Naive thymus-derived CD8-positive, alpha-beta T cell (primary cell): ENCODE measurements at places on chromosomes 4 and X.

- no peak for DNase-seq
These were observed 81.8 kb downstream of the GLUD2 start for GRCh38 chrX:121128925-121129877.

DNA sequence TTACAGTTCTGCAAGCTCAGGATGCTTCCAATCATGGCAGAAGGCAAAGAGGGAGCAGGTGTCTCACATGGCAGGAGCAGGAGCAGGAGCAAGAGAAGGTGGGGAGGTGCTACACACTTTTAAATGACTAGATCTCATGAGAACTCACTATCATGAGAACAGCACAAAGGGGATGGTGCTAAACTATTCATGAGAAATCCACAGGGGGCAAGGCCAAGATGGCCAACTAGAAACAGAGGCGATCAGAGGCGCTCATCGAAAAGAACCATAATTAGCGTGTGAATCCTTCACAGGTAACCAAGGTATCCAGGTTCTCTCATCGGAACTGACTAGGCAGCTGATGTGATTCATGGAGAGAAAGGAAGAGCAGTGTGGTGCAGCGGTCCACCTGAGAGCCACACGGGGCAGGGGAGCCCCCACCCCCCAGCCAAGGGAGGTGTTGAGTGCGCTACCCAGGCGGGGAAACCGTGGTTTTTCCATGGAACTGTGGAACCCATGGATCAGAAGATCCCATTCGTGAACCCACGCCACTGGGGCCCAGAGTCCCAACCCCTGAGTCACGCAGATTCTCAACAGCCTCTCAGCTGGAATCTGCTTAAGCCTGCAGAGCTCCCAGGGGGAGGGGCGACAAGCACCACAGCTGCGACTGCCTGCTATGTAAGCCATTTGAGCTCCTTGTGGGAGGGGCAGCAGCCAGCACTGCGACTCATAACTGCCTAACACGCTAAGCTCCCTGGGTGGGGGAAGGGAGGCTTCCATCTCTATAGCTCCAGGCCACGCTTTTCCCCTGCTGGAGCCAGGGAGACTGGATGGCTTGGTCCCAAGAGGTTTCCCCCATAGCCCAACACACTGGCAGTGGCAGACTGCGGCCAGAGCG lies 46.7 kb downstream of the FGF16 start:
- DNase-seq = no peak

- DNase-seq = no peak
These were observed 149.3 kb downstream of the NWD2 start for GRCh38 chr4:37393889-37394288.

- DNase-seq = no peak
These were observed 667.7 kb upstream of the DIPK2B start for GRCh38 chrX:45868425-45868824.

GRCh38 chr4:174212061-174212460 lies 71.4 kb downstream of the FBXO8 start:
- DNase-seq = no peak

- DNase-seq = no peak
These were observed 48.2 kb downstream of the STK26 start for GRCh38 chrX:132071254-132071653.

DNA sequence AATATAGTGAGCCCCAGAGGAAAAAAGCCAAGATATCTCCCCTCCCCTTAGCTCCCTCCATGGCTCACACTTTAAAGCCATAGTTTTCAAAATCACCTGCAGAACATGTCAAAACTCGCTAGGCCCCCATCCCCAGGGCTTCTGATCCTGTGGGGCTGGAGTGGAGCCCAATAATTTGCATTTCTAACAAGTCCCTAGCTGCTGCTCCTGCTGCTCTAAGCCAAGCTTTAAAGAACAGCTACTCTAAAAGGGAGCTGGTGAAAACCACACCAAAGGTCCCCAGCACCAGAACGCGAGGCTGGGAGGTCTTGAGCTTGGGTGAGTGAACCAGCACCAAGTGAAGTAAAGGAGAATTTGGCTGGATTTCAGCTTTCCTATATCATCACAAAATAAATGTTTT lies 237.1 kb downstream of the ZNF674 start:
- DNase-seq = no peak

GRCh38 chrX:154791467-154791866 lies 13.8 kb downstream of the MPP1 start:
- no peak for DNase-seq

- no peak for DNase-seq
These were observed 100.6 kb upstream of the CBR4 start for GRCh38 chr4:169110633-169111032.

GRCh38 chr4:39626261-39626660 lies 12.4 kb downstream of the SMIM14 start:
- DNase-seq = no peak

GRCh38 chr4:70365479-70365878 lies 4.9 kb downstream of the SMR3A start:
- no peak for DNase-seq

DNA sequence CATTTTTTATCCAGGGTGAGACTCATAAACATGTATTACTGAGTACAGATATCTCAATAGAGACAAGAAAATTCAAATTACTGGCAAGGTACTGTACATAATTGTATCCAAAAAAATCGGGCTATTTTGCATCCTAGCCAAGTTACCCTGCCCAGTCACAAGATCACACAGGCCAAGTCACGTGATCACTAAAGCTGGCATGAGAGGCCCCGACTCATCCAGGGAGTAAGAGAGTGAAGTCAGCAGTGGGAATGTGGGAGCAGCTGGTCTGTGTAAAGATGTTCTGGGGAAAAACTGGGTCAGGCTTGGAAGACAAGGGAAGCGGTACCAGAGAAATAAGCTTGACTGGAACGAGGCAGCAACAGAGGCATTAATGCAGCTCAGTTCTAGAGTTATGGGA lies 119.3 kb upstream of the STS start:
- no peak for DNase-seq

- DNase-seq = no peak
These were observed 8.8 kb downstream of the CHST7 start for GRCh38 chrX:46582325-46582724.

GRCh38 chr4:89604951-89605350 lies 232.0 kb downstream of the SNCA start:
- no peak for DNase-seq

DNA sequence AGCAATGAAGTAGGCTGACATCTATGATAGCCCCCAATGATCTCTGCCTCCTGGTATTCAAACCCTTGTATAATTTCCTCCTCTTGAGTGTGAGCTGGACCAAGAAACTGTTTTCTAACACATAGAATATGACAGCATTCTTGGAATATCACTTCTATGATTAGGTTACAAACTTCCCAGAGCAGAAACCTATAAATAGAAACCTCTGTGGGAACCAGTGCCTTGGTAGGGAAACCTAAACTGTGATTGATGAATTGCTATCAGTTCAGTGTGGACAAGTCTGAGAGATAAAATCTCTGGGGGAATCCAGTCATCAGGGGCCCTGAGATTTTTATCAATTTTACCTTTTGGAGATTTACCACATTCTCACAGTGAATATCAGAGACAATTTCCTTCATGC lies 756.5 kb upstream of the AGA start:
- no peak for DNase-seq

DNA sequence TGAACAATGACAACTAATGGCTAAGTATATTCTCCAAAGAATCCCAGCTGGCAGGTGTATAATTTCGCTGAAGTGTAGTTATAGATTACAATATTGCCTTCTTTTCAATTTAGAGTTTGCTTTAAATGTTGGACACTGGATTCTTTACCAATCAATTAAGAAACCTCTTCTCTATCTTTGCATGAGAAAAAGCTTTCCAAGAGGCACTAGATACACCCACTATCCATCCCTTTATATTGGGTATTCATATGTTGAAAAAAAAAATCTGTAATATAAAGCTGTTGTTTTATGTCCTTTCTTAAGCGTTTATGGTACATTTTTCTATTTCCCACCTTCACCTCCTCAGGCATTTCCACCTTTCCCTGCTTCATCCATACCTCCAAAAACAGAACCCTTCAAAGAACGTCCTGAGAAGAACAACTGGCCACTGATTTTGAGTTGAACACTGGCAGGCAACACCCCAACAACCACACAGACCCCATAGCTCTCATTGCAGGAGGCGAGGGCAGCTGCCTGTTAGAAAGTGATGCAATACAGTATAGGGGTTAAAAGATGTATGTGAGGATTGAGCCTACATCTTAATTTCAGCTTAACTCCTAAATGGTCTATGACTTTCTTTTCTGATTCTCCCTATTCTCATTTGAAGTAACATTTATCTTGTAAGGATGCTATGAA lies 11.8 kb downstream of the ADH6 start:
- DNase-seq = no peak

DNA sequence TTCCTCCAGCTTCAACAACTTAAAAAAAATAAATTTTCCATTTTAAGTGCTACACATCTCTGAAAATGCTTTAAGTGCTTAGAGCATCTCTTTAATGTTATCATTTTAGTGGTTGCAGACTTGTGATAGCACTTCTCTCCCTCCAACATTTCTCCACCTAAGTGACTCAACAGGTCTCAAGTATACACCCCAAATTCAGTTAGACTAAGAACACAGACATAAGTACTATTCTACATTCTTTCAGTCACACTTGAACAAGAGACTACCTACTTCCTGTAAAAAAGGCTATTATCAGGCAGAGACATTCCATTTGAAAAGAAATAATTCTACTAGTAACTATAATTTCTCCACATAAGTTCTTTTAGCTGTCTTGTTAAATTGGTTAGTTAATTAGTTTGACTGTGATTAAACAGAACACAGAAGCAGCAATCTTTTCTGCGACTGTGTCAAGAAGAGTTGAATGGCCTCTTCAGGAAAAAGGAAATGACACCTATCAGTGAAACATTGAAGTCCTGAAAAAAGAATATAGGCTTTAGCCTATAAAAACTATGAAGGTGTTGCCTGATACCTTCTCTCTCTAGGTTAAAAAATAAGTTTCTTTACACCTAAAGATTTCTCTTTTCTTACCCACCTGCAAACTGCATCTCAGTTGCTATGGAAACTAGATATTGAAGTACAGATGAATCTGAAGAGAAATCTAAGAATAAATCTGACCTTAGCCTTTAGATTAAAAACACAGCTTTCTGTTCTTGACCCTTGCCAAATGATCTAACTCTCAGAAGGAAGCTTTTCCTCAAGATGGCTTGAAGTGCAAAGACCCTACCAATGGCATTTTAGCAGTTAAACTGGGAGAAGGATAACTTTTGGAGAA lies 18.0 kb downstream of the NAF1 start:
- DNase-seq = no peak

DNA sequence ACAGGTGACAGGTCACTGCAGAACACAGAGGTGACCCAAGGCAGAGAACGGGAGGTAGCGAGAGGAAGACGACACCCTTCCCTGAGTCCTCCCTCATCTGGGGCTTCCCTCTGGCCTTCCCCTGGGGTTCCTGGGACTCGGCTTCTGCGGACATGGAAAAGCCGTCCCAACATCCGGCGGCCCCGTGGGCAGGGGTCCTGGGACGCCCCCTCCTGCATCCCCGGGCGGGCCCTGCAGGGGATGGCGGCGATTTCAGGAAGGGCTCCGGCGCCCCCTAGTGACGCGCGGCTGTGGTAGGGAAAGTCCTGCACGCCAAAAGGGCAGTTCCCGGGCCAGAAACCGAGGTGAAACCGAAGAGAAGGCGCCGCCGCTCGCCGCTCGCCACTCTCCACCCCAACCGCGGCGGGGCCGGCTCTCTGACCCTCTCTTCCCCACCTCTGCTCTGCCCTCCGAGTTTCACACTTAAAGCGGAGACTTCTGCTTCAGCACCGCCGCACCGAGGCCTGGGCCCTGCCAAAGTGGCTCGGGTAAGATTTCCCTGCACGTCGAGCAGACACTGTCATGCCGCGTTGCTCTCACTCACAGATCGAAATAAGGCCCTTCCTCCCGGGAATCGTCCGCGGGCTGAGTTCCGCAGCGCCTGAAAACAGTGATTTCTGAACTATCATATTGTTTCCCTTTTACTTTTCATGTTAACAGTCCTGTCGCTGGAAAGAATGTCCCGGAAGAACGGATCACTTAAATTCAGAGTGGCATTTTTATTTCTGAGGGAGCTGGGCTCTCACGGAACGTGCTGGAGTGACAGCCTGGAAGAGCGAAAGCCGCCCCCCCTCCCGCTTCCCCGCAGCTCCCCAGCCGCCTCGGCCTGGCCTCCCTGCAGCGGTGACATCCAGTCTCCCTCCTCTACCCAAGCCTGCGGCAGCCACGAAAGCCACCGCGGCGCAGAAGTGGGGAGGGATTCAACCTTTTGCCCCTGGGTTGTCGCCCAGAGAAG lies 110.6 kb downstream of the DCTD start:
- DNase-seq = peak; percentile 41

DNA sequence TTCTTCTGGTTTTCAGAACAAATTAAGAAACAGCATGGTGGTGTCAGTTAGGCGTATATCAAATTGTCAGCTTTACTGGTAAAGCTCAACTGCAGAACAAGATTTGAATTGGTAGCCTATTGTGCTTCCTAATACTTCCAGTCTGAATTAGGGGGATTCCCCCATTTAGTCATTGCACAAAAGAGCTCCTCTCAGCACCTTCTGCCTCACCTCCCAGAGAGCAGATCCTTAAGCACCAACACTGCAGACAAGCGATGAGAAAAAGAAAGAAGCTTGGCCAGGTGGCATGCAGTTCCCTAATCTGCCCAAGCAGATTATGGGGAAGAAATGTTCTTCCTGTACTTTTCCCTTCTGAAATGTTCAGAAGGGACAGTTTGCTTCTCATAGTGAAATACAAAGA lies 9.2 kb downstream of the MAP9 start:
- DNase-seq = no peak

- no peak for DNase-seq
These were observed 1768.5 kb downstream of the PCDH7 start for GRCh38 chr4:32488690-32489089.

- no peak for DNase-seq
These were observed 297.0 kb upstream of the PUDP start for GRCh38 chrX:7444967-7445366.

GRCh38 chr4:61379406-61379805 lies 179.3 kb downstream of the ADGRL3 start:
- DNase-seq = no peak

GRCh38 chr4:28469387-28469786 lies 1608.7 kb downstream of the STIM2 start:
- no peak for DNase-seq

DNA sequence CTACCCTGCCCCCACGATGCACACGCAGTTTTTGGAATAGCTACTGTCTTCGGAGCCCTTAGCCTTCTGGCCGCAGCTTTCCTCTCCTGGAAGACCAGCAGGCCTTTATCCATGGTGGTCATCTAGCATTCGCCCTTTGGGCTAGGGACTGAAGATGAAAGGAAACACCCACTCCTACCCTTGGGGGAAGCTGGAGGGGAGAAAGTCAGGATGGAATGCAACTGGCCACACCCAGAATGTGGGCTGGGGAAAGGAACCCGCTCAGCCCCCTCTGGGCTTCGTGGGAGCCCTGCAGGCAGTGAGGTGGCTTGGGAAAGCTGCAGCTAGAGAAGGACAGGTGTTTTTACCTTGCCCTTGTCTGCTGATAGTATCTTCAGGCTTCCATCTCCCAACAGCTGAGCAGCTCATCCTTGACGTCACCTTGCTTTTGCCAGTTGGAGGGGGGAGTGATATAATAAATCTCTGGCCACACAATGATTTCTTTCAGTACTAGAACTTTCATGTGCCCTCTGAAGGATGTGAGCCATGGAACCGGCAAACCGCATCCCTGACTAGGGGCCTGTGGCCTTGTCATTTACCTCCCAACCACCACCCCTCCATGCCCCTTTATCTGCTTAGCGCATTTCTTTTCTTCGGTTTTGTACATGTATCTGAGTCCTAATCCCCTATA lies 59.0 kb downstream of the ELF4 start:
- DNase-seq = no peak

GRCh38 chrX:40418146-40418812 lies 162.5 kb upstream of the ATP6AP2 start:
- no peak for DNase-seq
